GM12864 (cell line): ENCODE measurements at places on chromosomes 1 and 21.

GRCh38 chr1:189637041-189637440, 840.6 kb downstream of the BRINP3 start:
- DNase-seq, result no peak

DNA sequence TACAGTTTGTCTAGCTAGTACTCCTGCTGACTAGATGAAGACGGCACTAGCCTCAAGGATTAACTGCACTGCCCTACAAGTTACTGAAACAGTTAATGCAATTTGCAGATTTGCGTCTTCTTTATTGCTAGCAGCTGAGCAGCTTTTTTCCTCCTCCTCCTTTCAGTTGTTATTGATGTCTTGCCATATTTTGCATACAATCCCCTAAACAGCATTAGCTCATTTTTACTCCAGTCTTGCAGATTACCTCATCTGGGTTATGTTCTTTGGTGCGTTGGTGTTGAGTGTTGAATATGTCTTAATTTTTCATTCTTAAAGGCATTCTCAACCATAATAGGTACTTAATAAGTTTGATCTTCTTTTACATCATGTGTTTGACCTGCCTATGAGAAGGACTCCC, 363.4 kb upstream of the LYPLAL1 start:
- no peak for DNase-seq

- no peak for DNase-seq
Measured at GRCh38 chr1:68815632-68816031, 318.8 kb upstream of the DEPDC1 start.

GRCh38 chr21:34648739-34649297, 20.0 kb upstream of the CLIC6 start:
- DNase-seq, result no peak

DNA sequence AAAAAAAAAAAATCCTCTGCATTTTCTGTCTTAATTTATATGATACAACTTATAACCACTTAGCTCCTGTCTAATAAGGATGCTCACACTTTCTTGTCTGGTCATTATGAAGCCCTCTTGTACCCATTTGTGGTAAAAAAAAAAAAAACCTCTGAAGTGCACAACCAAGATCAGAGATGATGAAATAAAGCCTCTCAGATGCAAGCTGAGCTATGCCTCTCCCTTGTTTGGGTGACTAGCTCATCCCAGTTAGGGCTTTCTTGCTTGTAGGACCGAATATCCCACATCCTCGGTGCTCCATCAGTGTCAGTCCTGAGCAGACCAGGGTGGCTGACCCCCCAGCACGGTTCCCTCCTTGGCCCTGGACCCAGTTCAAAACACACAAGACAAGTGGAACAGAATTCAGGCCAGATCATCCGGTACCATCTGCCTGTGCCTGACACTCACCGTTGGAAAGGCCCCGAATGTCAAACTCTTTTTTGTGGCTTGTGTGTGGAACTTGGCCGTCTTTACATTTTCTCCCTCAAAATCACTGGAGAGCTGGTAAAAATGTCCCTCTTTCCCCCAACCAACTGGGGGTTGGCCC, 6.3 kb upstream of the SELENON start:
- no peak for DNase-seq

DNA sequence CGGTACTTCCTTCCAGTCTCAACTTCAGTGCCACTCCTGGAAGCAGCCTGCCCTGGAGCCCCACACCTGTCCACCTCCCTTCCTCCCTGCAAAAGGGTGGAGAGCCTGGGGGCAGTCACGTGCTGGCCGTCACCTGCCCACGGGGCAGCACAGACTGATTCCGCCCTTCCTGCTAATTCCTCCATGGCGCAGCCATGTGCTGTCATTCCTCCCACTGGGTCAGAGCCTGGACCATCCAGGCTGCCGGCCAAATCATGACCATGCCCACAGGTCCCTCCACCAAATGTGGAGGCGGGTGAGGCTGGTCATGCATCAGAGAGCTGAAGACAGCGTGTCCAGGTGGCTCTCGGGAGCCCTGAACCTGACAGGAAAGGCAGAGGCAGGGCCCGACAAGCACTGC, 24.4 kb upstream of the GPR153 start:
- DNase-seq, result no peak

DNA sequence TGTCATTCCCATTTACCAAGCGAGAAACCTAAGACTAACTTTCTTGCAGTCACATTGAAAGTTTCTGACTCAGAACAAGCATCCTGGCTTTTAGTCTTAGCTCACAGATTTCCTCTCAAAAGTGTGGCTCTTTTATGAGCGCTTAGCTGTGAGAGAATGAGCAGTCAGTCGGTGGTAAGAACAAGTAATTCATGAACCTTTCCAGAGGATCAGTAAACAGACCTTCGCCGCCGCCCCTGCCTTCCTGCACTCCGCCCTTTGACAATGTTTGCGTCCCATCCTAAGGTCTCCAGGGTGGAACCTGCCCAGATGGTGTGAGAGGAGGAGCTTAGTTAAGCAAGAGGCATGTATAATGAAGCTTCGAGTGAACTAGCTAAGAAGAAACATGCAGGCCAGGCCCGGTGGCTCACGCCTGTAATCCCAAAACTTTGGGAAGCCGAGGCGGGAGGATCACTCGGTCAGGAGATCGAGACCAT, 142.4 kb downstream of the GLUL start:
- DNase-seq, result peak; percentile 36
